ENCODE measurements at places on chromosomes 3 and 15.

DNA sequence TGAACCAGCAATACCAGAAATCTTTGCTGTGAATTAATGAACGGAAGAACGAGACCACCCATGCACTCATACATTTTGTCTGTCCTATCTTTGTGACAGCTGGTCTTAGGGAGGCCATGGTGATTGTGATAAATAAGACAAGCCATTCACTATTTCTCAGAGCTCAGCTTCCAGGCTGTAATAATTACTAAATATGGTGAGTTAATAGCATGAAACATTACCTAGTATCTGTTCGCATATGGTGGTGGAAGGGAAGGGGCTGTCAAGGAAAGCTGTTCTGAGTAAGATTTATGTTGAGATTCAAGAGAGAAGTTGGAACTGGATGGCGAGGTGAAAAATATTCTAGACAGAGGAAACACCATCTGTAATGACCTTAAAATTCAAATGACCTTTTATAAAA lies 719.0 kb upstream of the ZNF385D start:
- no peak for DNase-seq

DNA sequence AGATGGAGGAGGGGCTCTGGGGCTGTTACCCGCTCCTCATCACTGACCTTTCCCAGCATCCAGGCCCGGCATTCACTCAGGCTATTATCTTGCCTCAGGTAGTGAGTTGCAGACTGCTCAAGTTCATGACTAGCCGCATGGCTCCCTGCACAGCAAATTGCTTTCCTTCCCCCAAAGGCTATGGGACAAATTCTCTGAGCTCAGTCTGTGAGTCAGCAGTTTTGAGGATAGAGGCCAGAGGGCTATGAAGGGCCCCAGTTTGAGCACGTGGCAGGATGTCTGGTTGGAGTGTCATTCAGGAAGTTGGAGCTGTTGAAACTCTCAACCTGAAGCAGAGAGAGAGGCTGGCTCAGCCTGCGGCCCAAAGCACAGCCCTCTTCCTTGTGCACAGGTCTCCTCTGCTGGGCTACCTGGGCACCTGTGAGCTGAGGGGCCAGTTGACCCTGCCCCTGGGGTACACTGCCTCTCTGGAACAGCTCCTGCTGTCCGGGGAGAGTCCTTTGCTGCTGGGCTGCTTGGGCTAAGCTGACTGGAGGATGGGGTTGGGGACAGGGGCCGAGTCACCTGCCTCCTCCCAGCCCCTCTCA lies 7.9 kb downstream of the FAH start:
- DNase-seq, result no peak

GRCh38 chr3:133464573-133464972 lies 64.7 kb downstream of the BFSP2 start:
- no peak for DNase-seq

DNA sequence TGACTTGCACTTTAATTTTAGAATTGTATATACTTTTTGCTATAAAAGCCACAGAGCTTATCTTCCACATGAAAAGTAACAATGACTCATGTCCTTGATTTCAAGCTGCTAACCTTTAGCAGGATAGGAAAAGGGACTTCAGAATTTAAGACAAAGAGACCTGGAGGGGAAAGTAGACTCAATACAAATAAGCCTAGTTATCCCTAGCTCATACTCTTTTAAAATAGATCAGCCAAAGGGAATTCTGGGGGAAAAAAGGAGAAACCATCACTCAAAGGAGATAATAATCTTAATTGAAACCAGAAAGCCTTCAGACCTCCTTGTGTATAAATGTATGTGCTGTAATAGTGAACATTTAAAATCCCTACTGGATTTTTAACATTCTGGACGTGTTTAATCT lies 930.3 kb downstream of the NTRK3 start:
- no peak for DNase-seq

GRCh38 chr3:27666708-27667107 lies 55.4 kb downstream of the EOMES start:
- no peak for DNase-seq

DNA sequence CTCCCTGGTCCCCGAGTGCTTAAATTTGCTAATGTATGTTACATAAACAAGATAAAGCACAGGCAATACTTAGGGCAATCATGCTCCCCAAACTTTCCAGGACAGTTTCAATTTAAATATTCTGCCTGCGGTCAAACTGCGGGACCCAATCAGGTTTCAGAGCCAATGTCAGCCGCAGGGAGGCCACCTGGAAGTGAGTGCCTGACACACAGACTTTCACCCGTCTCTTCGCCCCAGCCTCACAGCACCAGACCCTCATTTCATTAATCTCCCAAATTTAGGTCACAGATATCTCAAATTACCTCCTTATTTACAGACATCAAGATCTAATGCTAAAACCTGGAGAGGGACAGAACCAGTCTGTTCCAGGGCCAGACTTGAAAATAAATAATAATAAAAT lies 107.2 kb upstream of the ALDH1A3 start:
- DNase-seq, result no peak

GRCh38 chr3:132242790-132243189 lies 74.4 kb upstream of the ACP3 start:
- no peak for DNase-seq

DNA sequence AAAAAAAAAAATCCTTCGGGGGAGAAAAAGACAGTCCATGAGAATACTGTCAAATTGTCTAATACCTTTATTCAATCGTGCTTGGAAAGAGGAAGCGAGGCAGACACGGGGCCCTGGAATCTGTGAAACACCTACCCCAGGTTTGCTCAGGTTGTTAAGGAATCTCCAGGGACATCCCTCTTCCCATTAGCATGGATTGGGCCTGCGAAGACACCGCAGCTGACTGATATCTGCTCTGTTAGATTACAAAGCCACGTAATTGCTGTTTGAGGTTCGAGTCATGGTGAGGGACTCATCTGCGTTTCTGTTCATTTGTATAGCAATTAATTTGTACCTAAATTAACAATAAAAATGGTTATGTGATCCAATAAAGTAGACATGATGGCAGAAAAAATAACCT lies 91.0 kb downstream of the BDH1 start:
- DNase-seq, result no peak

- no peak for DNase-seq
These were observed 6.8 kb downstream of the TRNT1 start for GRCh38 chr3:3133500-3133899.

- no peak for DNase-seq
These were observed 54.9 kb downstream of the SLCO3A1 start for GRCh38 chr15:91908391-91908790.

- DNase-seq, result no peak
These were observed 8.8 kb downstream of the C3orf22 start for GRCh38 chr3:126549861-126550487.

DNA sequence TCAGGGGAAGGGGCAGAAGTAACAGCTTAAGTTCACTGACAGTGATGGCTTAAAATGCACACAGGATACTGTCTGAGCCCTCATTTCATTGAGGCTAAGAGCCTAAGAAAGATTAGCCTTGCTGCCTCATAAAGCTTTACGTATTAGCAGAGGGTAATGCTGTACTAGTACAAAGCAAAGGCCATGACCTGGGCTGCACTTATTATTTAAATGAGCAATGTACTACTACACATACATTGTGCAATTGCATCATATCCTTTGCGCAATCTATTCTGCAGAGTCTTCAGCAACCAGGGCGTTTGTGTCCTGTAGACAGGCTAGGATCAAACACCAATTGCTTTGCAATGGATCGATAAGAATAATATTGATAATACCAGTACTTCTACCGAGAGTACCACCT lies 221.8 kb downstream of the TPRG1 start:
- no peak for DNase-seq
